ENCODE measurements at places on chromosomes 7 and 10.

DNA sequence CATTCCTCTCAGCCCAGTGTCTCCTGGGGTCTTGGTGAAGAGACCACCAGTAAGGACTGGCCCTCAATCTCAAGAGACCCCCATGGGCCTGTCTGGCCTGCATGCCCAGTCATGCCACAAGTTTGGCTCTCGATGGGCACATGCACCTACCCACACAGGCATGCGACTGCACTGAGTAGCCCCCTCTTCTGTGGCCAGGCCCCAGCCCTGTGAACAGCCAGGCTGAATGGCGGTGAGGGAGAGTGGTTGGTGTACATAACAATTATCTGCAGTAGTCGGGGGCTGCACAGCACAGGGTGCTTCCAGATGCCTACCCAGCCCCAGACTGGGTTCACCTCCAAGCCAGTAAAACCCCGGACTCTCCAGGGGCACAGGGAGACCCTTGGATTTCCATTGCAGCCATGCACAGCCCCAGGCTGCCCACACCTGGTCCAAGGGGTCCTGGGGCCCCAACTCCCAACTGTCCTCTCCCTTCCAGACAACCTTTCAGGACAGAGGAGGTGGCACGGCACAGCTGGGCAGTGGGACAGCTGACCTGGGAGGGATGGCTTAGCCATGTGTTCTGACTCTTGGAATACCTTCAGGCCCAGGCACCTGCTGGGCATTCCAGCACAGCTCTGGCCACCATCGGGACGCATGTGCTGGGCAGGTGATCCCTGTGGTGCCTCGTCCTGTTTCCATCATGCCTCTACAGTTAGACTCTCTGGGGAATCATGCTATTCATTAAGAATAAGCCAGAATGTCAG is 21.0 kb upstream of the CSGALNACT2 start:
- DNase-seq, result no peak

GRCh38 chr10:120741396-120741795 is 109.8 kb upstream of the WDR11 start:
- DNase-seq, result no peak

DNA sequence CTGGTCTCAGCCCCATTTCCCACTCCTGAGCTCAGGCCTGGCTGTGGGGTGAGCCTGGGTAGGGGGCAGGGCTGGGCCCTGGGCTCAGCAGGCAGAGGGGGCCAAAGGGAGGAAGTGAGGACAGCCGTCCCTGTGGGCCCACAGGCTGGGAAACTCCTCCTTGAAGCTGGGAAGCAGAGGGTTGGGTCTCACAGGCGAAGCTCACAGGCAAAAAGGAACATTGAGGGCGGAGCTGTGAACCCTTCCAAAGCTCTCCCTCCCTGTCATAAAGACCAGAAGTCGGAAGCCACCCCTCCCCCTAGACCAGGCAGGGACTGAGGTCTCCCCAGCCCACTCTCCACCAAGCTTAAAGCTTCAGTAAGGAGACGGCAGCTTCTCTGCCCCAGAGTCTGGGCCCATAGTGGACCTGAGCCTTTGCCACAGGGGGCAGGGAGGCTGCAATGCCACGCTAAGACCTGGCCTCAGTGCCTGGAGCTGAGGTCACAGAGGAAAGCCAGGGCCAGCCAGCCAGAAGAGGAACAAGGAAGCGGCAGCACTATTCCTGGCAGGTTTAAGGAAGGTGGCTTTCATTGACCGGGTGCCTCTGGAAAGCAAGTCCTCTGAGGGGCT is 1.0 kb upstream of the KCP start:
- no peak for DNase-seq

- no peak for DNase-seq
These were observed 73.0 kb downstream of the ADCY1 start for GRCh38 chr7:45646996-45647825.

- no peak for DNase-seq
These were observed 225.2 kb upstream of the FZD1 start for GRCh38 chr7:91039033-91039432.

GRCh38 chr10:56583316-56583715 is 222.3 kb upstream of the ZWINT start:
- no peak for DNase-seq

GRCh38 chr10:80829562-80829961 is 291.9 kb downstream of the SH2D4B start:
- DNase-seq, result no peak

DNA sequence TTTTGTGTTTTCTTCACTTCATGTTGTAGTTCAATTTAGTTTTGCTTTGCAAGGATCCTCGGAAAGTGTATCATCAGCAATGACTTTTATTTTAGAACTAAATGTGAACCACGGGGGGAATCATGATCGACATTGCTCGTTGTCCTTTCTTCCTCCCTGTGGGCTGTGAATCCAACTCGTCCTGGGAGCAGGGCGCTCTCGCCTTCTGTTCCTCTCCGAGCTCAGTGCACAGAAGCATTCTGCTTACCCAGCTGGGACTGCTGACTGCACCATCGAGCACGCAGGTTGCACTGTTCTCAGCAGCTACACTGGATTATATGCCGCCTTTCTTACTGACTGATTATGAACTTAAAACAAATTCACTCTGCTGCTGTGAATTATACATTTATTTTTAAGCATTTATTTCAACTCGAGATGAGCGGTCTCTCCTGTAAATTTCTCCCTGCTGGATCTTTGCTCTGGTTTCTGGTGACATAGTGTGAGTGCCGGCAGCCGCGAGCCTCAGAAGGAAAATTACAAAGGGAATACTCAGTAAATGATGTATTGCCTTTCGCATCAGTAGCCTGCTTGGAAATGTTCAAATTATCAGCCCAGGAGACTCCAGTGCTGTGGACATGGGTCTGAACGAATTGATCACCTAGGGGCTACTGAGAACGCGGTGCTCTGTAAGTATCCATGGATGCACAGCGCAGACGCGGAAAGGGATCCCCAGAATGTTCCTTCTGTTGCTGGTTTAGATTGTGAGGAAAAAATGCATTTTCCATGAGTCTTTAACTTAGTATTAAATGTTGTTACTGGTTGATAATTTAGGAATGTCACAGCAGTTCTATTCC is 92.6 kb downstream of the PTPRE start:
- DNase-seq, result no peak

- DNase-seq, result no peak
These were observed 9.6 kb upstream of the MRPS24 start for GRCh38 chr7:43878867-43879266.

DNA sequence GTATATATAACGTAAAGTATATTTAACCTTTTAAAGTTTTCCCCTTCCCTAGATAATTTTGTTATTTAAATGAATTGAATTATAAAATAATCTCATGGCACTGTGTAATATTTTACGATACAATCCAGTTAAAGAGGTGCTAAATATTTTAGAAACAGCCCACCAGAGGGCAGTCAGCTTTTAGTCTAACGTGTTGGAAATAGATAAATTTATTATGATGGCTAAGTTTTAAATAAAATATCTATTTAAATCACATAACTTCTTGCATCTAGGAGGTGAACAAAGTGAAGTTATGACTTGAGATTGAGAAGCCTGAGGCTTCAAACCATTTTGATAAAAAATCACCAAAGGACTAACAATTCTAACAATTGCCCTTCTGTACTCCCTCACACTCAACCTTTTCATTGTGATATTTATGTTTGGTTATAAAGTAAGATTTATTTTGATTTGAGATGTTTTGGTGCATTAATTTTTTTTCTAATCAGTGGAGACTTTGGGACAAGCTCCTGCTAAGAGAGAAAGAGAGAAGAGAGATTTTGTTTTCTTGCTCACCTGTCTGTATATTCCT is 171.5 kb upstream of the SP4 start:
- no peak for DNase-seq

- DNase-seq, result no peak
These were observed 66.3 kb downstream of the CYTH3 start for GRCh38 chr7:6205971-6206660.

DNA sequence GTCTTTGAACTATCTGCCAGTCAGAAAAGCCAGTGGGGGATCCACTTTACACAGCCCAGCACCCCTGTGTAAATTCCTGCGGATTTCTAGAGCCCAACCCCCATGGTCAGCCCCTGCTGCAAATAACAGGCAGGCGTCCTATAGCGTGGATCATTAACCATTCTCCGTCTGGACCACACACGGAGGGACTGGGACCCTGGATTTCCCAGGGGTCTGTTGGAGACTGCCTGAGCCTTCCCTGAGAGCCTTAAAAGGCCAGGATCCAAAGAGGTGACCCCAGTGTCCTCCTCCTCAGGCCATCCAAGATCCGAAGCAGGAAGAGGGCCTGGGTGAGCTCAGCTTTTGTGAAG is 11.2 kb upstream of the GRID1 start:
- no peak for DNase-seq

DNA sequence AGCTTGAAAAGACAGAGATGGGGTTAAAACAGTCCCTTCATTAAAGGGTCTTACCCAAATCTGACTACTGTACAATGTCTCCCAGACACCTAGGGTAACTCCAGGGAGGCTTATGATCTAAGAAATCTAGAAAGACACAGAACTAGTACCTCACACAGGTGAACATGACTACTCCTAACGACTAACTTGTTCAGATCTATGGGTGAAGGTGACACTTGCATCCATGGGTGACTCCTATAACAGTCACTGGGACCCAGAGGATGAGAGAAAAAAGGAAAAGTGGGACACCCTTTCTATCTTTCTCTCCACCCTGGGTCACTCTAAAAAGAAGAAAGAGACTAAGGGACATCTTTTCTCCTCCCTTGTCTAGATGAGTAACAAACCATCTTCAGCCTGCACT is 19.2 kb downstream of the AKR1C8 start:
- no peak for DNase-seq

DNA sequence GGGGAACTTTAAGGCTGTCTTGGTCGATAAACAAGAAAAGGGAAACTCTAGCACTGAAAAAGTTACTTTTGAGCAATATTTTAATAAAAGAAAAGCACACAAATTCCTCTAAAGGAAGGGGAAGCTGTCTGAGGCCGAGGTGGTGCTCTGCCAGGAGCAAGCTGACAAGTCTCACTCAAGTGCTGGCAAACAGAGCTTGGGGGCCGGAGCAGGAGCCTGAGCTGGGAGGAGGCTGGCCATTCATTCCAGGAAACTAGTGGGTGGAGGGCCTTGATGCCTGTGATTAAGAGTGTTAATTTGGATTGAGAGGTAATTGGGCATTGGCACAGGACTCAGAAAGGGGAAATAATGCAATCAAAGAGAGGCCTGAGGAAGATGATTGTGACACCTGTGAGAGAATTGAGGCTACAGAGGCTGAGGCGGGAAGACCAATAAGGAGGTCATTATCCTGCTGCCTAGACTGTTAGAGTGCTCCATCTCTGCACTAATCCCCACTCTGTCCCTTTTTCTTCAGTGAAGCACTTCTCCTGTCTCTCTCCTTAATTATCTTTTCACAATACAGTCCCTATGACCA is 154.9 kb upstream of the COL1A2 start:
- DNase-seq, result no peak

GRCh38 chr10:98186681-98187080 is 52.2 kb downstream of the R3HCC1L start:
- DNase-seq, result no peak

DNA sequence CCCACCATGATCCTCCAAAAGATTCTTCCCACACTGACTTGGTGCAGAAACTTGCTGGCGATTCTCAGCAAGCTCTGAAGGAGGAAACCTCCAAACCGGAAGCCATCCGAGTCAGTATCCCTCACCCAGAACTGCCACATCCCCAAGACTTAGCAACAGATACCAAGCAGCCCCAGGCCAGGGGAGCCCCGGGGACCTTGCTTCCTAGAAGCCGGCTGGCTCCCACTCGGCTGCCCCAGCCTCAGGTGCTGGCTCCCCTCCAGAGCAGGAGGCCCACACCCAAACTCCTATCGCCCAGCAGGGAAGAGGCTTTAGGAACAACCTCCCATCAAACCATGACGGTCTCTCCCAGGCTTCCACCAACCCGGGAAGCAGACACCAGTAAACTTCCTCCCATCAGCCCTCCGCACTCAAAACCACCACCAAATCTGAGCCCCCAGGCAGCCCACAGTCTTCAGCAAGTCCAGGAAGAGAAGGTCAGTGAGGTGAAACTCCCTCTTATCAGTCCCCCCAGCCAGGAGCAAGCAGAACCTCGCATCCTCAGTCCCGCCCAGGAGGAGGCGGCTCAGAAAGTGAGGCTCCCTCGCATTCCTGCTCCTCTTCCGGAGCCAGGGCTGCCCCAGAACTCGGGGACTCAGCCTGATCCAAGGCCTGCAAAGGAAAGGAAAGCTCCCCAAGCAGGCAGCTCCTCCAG is 82.3 kb downstream of the LRGUK start:
- DNase-seq, result no peak

DNA sequence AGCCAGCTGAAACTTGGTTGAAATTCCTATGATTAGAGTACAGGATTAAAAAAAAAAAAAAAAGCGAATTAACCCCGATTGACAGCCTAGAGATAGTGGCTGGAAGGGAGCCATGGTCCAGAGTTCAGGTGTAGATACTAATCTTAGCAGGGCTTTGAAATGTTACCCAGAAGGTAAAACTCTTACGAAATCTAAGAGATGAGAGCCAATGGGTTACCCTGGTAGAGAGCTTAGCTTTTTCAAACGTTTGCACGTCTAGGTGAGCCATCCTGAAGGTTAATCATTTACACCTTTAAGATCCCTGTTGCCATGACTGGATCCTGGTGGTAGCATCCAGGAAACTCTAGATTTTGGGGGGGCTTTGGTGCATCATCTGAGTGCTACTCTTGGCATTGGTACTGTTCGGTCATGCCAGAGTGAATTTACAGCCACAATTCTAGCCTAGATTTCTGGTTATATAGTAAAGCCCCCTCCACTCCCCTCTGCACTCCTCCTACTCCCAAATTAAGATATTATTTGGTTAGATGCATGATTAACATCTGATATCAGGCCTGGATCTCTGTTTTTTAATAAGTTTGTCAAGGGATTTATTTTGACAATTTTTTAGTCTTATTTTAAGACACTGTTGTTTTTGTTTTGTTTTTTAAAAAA is 1.2 kb downstream of the AGFG2 start:
- no peak for DNase-seq

- DNase-seq, result no peak
These were observed 1.2 kb upstream of the PGAM2 start for GRCh38 chr7:44066494-44067063.

DNA sequence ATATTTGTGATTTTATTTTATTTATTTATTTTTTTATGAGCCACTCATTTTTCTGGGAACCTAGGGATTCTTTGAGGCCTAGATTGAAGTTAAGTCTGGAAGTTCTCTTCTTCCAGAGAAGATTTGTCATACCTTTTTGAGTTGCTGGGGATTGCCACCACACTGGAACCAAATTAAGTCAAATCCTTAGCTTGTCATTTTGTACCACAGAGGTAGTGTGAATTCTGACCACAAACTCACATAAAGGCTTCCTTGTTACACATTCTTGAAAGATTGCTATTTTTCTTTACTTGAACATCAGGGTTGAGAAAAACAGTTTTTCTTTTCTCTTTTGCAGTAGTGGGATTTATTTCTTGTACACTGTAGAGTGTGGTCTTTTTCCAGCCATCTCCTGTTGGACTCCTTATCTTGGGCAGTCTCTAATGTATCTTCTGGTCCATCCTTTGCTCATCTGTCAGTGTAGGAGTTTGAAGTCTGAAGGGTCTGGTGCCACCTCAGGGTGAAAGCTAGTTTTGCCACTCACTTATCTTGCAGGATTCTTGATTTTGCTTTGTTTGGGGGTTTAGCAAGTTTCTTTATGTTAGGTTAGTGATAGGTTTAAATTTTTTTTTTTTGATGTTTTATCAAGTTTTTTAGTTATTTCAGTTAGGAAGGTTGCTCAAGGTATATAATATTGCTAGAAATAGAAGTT is 24.8 kb downstream of the PCBD1 start:
- DNase-seq, result no peak

All from CD4-positive, alpha-beta T cell treated with Interferon gamma for 1 hour (primary cell).